Naive thymus-derived CD4-positive, alpha-beta T cell (primary cell): ENCODE measurements at places on chromosomes 2 and 18. TPM values are rescaled to one million over a fixed set of nuclear protein-coding genes. Genes with fewer than 3 reads are reported as not detected.

GRCh38 chr2:223185638-223186037 lies 133.6 kb downstream of the KCNE4 start:
- no peaks in the 10 kb centered on the region for H3K36me3 ChIP-seq
- H3K27me3 ChIP-seq: no peaks in the 10 kb centered on the region
- no peak for DNase-seq
- H3K4me1 ChIP-seq: no peaks in the 10 kb centered on the region

DNA sequence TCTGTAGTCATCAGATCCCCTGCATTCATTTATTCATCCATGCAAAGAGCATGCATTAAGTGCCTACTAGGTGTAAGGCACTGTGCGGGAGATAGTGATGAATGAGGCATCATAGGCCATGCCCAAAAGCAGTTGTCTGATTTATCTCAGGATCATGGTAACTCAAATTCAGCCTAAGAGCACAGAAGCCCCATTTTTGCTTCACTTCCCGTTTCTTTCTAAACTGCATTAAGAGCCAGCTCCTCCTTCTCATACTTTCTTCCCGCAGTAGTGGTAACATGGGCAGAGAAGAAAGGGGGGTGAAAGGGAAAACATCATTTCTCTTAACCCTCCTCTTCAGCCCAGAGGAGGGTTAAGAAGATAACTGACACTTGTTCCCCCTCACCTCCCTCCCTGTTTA lies 2.9 kb downstream of the GPR45 start:
- H3K4me3 ChIP-seq: no peak overlapping the region
- no peak for DNase-seq
- no peaks in the 10 kb centered on the region for H3K36me3 ChIP-seq

- no peaks in the 10 kb centered on the region for H3K36me3 ChIP-seq
- H3K4me3 ChIP-seq: no peak overlapping the region
- H3K27ac ChIP-seq: no peak overlapping the region
- no peaks in the 10 kb centered on the region for H3K27me3 ChIP-seq
These were observed 158.1 kb upstream of the ZNF521 start for GRCh38 chr18:25510096-25510495.

DNA sequence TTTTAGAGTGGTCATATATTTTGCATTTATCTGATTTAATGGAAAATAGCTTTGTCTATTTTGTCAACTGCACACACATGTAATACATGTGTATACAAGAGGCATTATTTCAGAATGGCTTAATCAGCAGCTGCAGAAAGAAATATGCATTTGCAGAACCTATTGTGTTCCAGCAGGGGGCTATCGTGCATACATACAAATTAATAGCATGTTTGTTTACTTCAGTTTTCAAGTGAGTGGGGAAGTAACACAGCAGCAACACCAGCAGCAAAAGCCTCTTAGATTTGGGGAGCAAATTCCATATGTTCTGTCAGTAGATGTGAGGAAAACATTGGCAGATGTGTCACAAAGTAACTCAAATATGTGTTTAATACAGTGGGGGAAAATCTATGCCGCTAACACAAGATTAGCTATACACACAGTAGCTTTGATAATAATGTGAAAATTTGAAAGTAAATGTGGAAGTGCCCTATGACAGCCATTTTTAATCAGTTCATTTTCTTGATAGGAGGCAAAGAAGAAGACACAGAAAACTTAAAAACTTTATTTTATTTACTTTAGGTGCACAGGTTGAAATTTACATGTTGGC lies 218.1 kb downstream of the WDR7 start:
- DNase-seq: peak; percentile 19
- no peaks in the 10 kb centered on the region for H3K4me1 ChIP-seq
- no peak overlapping the region for H3K4me3 ChIP-seq
- no peaks in the 10 kb centered on the region for H3K36me3 ChIP-seq
- H3K27me3 ChIP-seq: no peaks in the 10 kb centered on the region

DNA sequence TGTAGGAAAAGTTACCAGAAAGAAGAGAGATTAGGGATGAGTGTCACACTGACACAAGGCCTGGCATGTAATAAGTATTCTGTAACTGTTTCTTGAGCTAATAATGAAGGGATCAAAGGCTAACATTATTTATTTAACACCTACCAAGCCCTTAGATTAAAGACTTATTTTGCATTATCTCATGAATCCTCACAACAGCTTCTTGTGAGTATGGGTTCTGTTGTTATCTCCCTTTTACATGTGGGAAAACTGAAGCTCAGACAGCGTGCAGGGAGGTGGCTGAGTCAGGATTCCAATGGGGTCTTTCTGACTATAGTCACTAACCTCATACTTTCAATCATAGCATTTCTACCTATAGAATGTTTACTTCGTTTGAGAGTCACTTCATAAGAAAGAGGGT lies 79.0 kb upstream of the PROKR1 start:
- H3K36me3 ChIP-seq: no peaks in the 10 kb centered on the region
- no peak overlapping the region for H3K27ac ChIP-seq
- H3K4me3 ChIP-seq: no peak overlapping the region
- no peaks in the 10 kb centered on the region for H3K27me3 ChIP-seq

DNA sequence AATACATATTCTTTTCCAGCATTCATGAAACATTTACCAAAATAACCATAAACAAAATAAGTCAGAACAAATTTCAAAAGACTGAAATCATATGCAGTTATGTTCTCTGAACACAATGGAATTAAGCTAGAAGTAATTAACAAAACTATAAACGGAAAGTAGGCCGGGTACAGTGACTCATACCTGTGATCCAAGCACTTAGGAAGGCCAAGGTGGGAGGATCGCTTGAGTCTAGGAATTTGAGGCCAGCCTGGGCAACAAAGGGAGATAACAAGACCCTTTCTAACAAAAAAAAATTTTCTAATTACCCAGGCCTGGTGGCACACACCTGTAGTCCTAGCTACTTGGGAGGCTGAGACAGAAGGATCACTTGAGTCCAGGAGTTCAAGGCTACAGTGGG lies 14.9 kb downstream of the ATAD2B start:
- no peak for DNase-seq
- no peak overlapping the region for H3K4me3 ChIP-seq
- H3K36me3 ChIP-seq: no peaks in the 10 kb centered on the region
- peaks cover 11% of the 10 kb centered on the region for H3K4me1 ChIP-seq
- no peak overlapping the region for H3K27ac ChIP-seq
- H3K27me3 ChIP-seq: no peaks in the 10 kb centered on the region

- no peak overlapping the region for H3K4me3 ChIP-seq
- no peak for DNase-seq
- H3K36me3 ChIP-seq: no peaks in the 10 kb centered on the region
- no peak overlapping the region for H3K27ac ChIP-seq
- no peaks in the 10 kb centered on the region for H3K4me1 ChIP-seq
These were observed 76.7 kb upstream of the TWIST2 start for GRCh38 chr2:238771218-238771617.

The ATP6V1B1 gene
- total RNA-seq: not detected

- no peak overlapping the region for H3K27ac ChIP-seq
- peaks cover 15% of the 10 kb centered on the region for H3K4me1 ChIP-seq
- H3K4me3 ChIP-seq: no peak overlapping the region
- no peaks in the 10 kb centered on the region for H3K36me3 ChIP-seq
- no peaks in the 10 kb centered on the region for H3K27me3 ChIP-seq
- DNase-seq: no peak
These were observed 4.8 kb downstream of the EPHA4 start for GRCh38 chr2:221567231-221567760.

The GLI2 gene
- not detected for total RNA-seq

The CCBE1 gene
- total RNA-seq: not detected

DNA sequence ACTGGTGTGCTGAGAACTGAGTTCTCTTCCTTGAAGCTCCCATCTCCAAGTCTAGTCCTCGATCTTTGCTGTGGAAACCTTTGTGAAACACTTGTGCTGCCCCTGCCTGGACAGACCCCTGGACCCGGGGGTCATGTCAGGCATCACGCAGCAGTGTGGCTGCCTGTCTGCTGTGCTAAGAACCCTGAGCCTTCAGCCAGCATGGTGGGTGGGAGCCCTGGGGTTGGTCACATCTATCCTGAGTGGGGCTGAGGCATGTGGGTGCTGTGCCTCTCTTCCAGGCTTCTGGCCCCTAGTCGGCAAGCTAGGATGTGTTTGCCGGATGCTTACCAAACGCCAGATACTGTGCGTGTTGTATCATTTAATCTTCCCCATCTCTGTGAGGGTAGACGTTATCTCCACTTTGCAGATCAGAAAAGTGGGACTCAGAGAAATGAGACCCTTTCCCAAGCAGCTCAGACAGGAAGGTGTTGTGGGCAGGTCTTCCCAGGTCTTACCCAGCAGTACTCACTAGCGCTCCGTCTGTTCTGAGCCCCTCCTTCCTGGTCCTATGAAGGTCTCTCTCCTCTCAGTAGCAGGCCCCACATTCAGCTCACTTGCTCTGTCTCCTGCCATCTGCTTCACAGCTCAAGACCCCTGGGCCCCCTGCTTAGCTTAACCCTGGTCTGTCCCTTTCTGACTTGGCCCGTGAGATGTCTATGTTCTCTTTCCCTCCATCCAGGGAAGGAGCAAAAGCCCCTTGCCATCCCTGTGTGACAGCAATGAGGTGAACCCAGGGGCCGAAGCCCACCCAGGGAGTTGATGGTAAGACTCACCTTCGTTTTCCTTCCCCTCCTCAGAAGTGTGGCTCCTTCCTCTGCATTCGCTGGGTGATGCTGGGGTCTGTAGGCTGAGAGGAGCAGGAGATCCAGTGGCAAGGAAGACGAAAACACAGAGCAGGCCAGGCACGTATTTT lies 242.8 kb downstream of the FAM210A start:
- H3K4me1 ChIP-seq: no peaks in the 10 kb centered on the region
- no peaks in the 10 kb centered on the region for H3K36me3 ChIP-seq
- H3K27ac ChIP-seq: peak overlapping the region; percentile 50

The NEU2 gene
- not detected for total RNA-seq

The ANKRD36C gene
- 74.8 TPM for total RNA-seq

- H3K4me3 ChIP-seq: no peak overlapping the region
- DNase-seq: no peak
- H3K27me3 ChIP-seq: no peaks in the 10 kb centered on the region
- no peaks in the 10 kb centered on the region for H3K4me1 ChIP-seq
These were observed 84.9 kb downstream of the ACKR3 start for GRCh38 chr2:236654496-236654895.

The CD8A gene
- 2.0 TPM for total RNA-seq

The CLASP1 gene
- 58.8 TPM for total RNA-seq

DNA sequence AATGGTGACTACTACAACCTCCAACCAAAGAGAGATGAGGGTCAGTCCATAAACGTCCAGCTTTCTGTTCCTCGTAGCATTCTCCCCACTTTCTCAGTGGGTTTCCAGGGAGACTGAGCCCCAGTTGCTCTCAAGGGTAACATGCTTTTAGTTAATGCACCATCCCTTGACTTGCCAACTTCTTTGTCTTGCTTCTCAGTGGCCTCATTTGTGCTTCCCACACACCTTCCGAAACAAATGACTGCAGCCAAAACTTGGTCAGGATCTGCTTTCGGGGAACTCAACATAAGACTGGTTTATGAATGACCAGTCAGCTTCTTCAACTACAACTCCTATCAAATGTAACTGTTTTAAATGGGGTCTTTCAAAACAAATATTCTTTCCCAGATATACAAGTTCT lies 94.1 kb downstream of the COL6A3 start:
- DNase-seq: no peak
- no peaks in the 10 kb centered on the region for H3K36me3 ChIP-seq
- no peak overlapping the region for H3K27ac ChIP-seq

DNA sequence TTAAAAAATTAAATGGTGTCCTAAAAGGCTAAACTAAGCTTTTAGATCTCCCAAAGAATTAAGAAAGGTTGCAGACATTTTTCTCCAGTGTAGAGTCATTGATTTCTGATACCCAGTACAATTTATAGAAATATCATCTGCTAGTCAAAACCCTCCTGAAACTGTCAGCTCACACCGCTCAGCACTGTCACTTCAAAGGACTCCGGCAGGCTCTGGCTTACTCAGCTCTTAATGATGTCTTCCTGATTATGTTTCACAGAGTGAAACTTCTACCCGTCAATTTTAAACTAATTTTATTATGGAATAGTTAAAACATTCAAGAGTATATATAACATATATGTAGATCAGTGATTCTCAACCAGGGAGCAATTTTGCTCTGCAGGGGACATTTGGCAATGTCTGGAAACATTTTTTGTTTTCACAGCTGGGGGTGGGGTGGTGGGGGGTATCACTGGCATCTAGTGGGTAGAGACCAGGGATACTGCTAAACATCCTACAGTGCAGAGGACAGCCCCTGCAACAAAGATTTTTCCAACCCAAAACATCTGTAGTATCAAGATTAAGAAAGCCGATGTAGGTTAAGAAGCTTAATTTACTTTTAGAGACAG lies 31.6 kb downstream of the CDK15 start:
- H3K27me3 ChIP-seq: no peaks in the 10 kb centered on the region
- no peak for DNase-seq
- H3K36me3 ChIP-seq: no peaks in the 10 kb centered on the region
- no peak overlapping the region for H3K27ac ChIP-seq

The HIBCH gene
- 24.2 TPM for total RNA-seq

The CNDP1 gene
- total RNA-seq: not detected

The FABP1 gene
- not detected for total RNA-seq

The LCT gene
- 0.05 TPM for total RNA-seq

The INHA gene
- total RNA-seq: not detected

GRCh38 chr18:13528739-13529392 lies 197.5 kb downstream of the FAM210A start:
- no peak for DNase-seq
- H3K36me3 ChIP-seq: peaks cover 13% of the 10 kb centered on the region
- H3K4me1 ChIP-seq: no peaks in the 10 kb centered on the region
- no peak overlapping the region for H3K4me3 ChIP-seq

The KCNIP3 gene
- not detected in 2 replicates for total RNA-seq

The UGT1A8 gene
- not detected for total RNA-seq

The PKDCC gene
- total RNA-seq: not detected

DNA sequence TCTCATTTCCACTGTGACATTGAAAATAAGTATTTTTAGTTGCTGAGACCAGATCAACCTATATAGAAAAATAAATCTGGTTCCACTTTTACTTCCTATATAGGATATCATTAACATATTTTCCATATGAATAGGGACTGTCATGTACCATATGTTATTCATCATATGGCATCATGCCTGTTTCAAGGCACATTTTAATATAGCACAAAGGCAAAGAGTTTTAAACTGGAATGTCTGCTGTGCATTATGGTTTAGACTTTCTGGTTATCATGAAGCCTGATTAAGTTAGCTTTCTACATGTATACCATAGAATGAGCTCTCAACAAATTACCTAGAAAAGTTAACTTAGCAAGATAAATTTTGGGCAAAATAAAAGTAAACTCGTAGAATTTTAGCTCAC lies 53.0 kb upstream of the ACYP2 start:
- H3K36me3 ChIP-seq: no peaks in the 10 kb centered on the region
- no peak for DNase-seq
- H3K4me1 ChIP-seq: no peaks in the 10 kb centered on the region
- H3K27me3 ChIP-seq: no peaks in the 10 kb centered on the region

DNA sequence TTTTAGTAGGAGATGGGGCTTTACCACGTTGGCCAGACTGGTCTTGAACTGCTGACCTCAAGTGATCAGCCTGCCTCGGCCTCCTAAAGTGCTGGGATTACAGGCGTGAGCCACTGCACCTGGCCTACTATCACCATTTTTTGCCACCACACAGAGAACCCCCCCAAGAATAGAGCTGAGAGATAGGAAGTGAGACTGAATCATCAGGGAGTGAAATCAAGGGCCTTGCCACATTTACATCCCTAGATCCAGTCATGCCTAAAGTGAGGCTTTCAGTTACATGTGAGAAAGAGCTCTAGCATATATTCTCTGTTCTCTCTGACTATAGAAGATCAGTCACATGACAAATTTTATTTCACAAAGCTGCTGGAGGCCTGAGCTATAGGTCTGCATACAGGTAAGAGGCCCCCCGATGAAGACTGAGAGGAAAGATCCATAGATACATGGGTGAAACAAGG lies 28.0 kb upstream of the KCMF1 start:
- no peak overlapping the region for H3K4me3 ChIP-seq
- H3K27me3 ChIP-seq: no peaks in the 10 kb centered on the region
- H3K27ac ChIP-seq: no peak overlapping the region
- peaks cover 42% of the 10 kb centered on the region for H3K4me1 ChIP-seq

The MLPH gene
- not detected for total RNA-seq
